Nucleus accumbens (tissue), 56 donors: ENCODE measurements at places on chromosomes 2 and 18.
A peak's percentile ranks its signal among the peaks of the same experiment; 100 is the strongest.

DNA sequence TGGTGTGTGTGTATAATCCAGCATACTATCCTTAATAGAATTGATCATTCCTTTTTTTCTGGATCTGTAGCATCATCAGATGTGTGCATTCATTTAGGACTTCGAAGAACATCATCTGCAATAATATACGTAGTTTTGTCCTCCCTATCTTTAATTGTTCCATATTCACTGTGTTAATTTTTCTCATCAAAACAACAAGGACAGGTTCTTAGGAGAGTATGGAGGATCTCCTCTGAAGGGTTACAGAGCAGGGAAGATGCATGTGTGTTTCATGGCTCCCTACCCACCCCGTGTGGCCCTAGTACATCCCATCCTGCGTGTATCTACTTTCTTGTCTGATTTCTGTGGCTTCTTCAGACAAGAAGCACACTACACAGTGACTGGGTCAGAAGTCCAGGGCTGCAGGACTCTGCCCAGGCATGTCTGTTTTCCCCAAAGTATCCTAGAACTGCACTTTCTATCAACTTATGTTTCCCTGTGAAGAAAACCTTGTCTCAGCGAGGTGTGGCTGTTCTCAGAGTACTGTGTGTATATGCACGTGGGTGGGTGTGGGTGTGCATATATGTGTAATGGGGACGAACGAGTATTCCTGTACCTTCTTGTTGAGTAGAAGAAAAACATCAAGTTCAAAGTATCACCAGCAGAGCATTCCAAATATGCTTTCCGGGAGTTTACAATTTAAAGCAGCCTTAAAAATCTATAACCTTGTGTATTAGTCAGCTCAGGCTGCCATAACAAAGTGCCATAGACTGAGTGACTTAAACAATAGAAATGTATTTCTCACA is 220.4 kb upstream of the FOSL2 start:
- peak; percentile 15 for DNase-seq

DNA sequence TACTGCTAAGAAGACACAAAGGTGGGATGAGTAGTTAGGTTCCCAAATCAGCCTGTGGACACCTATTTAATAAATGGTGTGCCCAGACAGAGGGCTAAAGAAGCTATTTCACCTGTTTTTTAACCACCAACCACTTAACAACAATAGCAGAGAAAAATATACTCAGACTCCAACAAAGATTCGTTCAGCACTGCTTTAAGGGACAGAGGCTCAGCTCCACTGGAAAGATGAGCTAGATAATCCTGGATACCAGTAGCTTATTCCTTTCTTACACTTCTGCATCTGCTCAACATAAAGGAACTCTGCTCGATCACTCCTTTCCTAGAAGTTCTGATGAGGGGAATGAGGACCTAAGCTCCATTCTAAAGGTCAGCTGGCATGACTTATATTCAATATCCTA is 44.5 kb downstream of the PTCD3 start:
- no peak for DNase-seq

- DNase-seq: no peak
Observed at GRCh38 chr2:237097326-237097910, 11.7 kb downstream of the COPS8 start.

- DNase-seq: no peak
Observed at GRCh38 chr18:3294435-3295080, 32.6 kb downstream of the MYL12B start.

DNA sequence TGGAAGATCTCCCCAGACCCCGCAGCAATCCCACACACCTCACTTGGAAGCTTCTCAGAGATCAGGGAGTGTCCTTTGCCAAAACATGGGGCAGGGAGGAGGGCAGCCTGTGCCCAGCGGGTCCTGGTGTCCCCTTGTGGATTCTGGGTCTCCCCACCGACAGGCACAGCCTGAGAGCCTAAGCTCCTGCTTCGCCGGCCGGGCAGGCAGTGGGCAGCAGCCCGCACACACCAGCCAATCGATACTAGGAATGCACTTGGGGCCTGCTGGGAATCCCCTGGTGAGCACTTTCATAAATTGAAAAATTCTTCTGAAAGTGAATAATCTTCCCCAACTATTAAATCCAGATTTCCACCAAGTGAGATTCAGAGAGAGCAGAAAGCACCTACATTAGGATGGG is 246.0 kb downstream of the ATAD2B start:
- no peak for DNase-seq

GRCh38 chr2:105188343-105188742 is 53.2 kb upstream of the GPR45 start:
- DNase-seq: no peak

DNA sequence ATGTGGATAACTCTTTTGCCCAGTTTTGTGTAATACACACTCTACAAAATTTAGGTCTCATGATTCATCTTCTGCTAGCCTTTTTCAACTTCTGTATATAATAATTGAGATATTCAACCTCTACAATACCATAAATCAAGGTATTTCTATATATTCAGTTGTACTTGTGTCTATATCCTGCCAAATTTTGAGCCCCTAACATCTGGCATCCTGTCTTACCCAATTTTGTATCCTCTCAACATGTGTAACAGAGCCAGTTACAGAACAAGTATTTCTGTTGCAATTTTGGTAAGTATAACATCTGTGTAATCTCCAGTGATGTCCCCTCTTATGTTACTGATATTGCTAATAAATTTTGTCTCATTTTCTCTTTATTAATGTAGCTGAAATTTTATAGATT is 145.8 kb downstream of the TRIB2 start:
- DNase-seq: no peak

DNA sequence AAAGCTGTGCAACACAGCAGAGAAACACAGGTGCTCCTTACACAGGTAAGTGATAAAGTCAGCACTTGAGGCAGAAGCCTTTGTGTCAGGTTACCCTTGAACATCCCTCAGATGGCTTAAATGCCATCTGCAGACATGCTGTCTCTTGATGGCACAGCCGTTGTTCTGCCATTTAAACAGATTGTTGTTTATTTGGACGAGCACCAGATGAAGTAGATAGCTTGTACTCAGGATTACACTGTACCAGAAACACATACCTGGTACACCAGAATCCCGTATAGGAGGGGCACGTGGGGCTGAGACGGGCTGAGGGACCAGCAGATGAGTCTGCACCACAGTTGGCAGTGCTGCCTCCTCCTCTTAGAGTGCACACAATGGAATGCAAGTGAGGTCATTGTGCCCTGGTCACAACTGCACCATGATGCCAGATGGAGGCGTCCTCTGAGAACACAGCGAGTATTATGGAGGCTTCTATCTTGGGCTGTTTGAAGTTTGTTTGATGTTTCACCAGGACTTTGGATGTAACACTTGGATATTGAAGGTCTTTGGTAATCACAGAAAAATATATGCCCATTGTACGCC is 143.0 kb downstream of the TANC1 start:
- DNase-seq: peak; percentile 57

DNA sequence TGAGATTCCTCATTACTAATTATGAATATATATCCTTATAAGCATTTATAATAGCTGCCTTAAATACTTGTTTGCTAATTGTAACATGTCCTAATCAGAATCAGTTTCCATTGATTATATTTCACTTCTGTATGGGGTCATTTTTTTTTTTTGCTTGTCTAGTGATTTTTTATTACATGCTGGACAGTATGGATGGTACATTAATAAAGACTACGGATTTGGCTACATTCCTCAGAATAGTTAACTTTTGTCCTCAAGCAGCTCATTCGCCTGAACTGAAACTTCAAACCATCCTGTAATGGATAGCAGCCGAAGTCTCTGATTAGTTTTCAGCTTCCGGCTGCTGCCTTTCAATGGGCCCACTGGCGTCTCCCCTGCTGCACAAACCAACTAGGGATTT is 11.7 kb downstream of the TGIF1 start:
- no peak for DNase-seq

DNA sequence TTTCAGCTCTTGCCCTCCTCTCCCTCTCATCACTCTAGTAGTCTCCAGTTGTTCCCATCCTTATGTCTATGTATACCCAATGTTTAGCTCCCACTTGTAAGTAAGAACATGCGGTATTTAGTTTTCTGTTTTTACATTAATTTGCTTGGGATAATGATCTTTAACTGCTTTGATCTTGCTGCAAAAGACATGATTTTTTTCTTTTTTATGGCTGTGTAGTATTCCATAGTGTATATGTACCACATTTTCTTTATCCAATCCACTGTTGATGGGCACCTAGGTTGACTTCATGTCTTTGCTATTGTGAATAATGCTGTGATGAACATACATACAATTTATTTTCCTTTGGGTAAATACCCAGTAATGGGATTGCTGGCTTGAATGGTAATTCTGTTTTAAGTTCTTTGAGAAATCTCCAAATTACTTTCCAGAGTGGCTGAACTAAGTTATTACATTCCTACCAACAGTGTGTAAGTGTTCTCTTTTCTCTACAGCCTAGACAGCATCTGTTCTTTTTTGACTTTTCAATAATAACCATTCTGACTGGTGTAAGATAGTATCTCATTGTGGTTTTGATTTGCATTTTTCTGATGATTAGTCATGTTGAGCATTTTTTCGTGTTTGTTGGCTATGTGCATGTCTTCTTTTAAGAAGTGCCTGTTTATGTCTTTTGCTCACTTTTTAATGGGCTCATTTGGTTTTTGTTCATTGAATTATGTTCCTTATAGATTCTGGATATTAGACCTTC is 179.6 kb upstream of the SLC39A10 start:
- no peak for DNase-seq

DNA sequence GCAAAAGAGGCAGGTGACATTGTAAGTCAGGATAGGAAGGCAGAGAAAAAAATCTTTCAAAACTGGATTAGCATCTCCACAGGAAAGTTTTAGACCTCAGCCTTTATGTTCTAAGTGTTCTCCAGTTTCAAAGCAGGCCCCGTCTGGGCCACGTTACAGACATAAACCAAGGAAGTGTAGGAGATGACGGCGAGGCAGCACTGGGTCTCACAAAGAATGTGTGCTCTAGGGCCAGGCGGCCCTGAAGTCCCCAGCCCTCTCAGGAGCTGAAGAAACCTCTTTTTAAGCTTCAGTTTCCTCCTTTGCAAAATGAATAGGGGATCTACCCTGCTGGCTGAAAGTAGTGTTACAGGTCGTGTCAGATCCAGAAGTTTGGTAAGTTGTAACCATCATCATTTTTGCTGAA is 81.7 kb downstream of the SPRED2 start:
- no peak for DNase-seq

DNA sequence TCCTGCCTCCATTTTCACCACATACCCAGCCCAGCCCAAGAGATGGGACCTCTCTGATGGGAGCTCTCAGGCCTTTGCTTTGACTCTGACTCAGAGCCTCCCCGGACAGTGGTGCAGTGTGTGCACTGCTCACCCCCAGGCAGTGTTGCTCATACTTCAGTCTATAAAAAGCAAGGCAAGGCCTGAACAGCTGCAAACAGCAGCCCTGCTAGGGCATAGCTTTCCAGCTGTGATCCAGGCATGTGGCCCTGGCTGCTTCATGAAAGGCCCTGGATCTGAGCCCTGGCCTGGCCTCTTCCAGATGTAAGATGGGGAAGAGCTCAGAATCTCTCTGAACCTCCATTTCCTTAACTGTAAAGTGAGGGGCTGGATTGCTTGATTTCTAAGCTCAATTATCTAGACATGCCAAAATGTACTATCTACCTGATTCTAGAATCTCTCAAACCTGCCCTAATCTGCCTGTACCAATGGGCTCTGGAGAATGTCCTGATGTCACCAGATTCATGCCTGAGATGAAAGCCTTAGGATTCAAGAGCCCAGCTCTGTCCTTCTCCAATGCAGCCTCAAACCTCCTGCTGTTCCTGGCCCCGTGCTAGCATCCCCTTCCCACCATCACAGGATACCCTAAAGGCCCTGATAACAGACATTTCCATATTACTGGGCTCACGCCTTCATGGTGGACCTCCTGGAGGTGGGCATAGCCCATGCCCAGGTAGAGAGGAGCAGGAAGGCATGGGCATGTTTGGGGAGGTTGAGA is 206.9 kb downstream of the ARL4C start:
- no peak for DNase-seq

- no peak for DNase-seq
Observed at GRCh38 chr2:150732064-150732463, 244.6 kb upstream of the RND3 start.

DNA sequence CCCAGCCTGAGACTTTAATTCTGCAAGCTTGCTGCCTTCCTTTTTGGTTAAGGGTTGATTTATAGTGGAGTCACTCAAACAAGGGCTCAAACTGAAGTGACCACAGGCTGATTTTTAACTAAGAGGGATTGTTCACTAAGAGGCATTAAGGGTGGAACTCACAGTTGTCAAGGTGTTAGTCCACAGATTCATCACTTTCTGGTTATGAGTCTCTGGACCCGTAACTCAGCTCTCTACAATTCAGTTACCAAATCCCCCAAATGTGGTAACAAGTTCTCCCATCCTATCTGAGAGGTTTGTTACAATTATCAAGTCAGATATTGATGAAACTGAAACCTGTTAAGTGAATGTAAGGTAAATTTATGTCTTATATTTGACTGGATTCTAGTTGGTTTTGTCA is 185.9 kb upstream of the KLHL14 start:
- no peak for DNase-seq

DNA sequence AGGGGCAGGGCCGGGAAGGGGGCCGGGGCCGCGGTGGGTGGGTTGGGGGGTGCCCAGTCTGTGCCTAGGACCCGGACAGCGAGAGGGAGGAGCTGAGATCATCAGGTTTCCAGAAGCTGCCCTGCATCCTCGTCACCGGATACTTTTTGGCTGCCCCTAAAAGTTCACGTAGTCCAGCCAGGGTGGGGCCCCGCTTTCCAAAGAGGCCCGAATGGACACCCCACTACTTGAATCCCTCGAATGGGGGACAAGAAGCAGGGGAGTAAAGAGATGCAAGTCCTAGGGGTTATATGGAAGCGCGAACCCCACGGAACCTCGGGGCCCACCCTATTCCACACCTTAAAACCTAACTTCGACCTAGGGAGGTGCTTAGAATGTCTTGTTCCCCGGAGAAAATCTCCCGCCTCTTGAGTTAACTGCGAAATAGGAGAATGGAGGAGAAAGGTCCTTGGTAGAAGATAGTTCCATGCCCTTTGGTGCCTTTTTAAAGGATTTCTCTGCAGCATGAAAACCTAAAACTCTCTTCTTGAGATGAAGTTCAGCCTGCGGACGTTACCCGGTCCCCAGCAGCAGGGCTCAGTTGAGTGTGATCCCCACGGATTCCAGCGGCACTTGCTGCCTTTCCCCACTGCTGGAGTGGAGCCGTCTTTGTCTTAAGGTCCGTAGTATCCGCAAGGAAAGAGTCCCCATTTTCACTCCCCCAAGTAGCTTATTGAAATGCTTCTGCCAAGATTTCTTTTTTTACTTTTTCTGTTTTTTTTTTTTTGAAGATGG is 2.1 kb upstream of the RNF152 start:
- no peak for DNase-seq

DNA sequence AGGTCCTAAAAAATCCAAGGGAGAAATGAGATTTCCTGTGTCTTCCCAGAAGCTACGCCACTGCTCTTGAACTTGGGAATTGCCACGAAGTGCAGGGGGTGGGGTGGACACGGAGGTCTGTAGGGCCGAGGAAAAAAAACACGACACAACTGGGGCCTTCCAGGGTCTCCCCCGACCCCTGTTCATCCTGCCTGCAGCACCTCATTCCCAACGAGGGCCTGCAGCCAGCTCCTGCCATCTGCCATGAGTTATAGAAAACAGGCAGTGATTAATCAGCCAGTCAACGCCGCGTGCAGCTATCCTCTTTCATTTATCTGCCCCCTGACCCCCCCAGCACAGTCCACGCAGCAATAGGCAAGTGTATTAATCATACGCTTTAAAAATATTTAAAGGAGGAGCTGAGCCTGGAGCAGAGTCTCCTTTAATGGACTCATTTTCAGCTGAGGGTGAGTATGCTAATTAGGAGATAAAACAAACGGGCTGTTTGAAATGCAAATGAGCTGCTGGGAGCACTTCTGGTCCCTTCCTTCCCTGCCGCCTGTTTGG is 209.9 kb downstream of the TFCP2L1 start:
- DNase-seq: no peak

- DNase-seq: no peak
Observed at GRCh38 chr2:135615404-135615803, 84.1 kb downstream of the R3HDM1 start.
